ENCODE measurements at places on chromosomes 4 and X. TPM values are rescaled to one million over a fixed set of nuclear protein-coding genes. Genes with fewer than 3 reads are reported as not detected.

H2BW2 gene
- not detected for total RNA-seq

TBC1D8B gene
- total RNA-seq = 9.3 TPM

MTTP gene
- not detected for total RNA-seq

DEFB131A gene
- total RNA-seq = not detected

WWC2 gene
- 31.0 TPM for total RNA-seq

GPM6B gene
- 0.65 TPM for total RNA-seq

BTC gene
- not detected for total RNA-seq

HOPX gene
- not detected for total RNA-seq

RIBC1 gene
- total RNA-seq = 0.32 TPM

SERPINA7 gene
- total RNA-seq = not detected

ABCD1 gene
- total RNA-seq = 24.4 TPM

CENPVL1 gene
- total RNA-seq = not detected

NXF2 gene
- total RNA-seq = not detected

XKRX gene
- total RNA-seq = not detected

MAGEC1 gene
- not detected for total RNA-seq

CFAP47 gene
- total RNA-seq = not detected

ASB12 gene
- total RNA-seq = not detected

PAGE5 gene
- total RNA-seq = not detected

TAF7L gene
- total RNA-seq = 0.43 TPM

SULT1B1 gene
- 2.6 TPM for total RNA-seq

RTL3 gene
- under 0.01 TPM for total RNA-seq

SPARCL1 gene
- not detected for total RNA-seq

ARMCX5 gene
- 13.9 TPM for total RNA-seq

FAM53A gene
- 15.3 TPM for total RNA-seq

NUDT10 gene
- total RNA-seq = not detected

Data from GM23248 (cell line).